Suprapubic skin (tissue), 4 donors: ENCODE measurements at places on chromosomes 2 and 18.

DNA sequence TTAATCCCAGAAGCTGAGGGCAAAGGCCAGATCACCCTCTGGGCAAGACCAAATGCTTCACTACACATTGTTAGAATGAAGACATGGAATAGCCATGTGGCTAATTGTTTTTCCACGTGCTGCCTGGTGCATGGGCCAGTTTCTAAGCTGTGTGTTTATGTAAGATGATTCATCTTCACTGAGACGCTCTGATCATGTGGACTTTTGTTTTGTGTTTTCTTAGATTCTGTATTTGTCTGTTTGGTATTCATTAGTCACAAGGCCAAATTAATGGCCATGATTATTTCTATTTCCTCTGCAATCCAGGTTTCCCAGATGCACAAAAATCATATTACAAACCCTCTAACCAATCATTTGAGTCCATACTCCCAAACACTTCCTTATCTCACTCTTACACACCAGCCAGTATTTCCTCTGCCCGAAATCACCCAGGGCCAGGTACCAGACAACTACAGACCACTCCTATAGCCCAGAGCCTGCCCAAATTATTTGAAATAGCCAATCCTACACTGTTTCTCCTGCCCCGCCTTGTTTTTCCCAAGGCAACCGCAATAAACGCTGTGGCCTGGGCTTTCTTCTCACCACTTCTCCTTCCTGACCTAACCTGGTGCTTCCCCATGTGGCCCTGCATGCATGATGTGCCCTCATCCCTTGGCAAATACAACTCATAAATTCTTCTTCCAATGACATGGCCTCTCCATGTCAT is 94.2 kb upstream of the SP3 start:
- DNase-seq: no peak

DNA sequence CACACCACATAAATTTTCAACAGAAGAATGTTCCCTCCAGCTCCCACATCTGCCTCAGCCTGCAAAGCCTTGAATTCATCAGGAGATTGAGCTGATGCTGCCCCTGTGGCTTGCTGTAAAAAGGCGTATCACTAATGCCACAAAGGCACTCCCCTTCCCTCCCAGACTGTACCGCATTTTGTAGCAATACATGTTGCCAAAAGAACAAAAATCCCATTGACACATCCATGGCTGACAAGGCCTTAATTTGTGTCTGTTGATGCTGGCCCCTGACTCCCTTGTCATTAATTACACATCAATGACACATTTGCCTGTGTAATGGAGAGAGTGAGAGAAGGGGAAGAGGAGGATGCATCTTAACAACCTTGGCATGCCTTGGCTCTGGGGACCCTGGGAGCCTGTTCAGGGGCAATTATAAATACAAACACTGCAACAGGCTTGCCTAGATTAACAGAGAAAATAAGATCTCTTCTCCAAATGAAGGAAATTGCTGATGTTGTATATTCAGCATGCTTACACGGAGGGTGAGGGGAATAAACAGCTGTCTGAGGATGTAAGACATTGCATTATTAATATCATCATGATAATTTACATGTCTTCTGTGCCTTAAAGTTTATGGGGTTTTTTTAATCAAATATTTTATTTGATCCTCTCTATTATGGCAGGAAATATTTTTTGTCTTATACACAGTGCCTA is 264.0 kb downstream of the SUCLG1 start:
- no peak for DNase-seq

GRCh38 chr2:127054604-127054930 is 52.4 kb downstream of the BIN1 start:
- DNase-seq: no peak

DNA sequence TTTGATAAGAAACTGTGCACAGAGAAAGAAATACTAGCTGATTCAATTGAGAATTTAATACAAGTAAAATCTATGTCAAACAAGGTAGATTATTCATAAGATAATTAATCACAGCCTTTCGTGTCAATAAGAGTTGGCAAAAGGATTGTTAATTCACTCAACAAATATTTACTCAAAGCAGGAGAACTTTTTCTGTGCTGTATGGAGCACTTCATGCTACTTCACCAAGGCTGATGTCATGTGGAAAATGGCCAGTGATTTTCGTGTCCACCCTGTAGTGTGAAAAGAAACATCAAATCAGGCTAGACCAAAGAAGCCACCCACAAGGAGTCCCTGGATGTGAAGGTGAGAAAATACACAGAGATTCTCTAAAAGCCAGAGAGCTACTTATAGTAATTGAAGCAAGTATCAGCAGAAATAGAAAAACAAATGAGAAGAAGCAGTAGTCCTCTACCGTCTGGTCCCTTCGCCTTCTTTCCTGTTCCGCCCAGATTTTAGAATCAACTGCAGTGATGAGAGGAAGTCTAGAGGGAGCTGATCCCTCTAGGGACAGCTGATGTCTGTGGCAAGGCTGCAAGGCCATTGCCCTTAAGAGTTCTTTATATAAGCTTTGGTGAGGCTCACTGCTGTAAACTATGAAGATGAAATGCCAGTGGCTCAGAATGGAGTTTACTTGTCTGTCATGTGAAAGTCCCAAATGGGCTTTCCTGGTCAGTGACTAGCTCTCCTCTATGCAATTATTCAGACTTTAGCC is 201.3 kb upstream of the APCDD1 start:
- no peak for DNase-seq

DNA sequence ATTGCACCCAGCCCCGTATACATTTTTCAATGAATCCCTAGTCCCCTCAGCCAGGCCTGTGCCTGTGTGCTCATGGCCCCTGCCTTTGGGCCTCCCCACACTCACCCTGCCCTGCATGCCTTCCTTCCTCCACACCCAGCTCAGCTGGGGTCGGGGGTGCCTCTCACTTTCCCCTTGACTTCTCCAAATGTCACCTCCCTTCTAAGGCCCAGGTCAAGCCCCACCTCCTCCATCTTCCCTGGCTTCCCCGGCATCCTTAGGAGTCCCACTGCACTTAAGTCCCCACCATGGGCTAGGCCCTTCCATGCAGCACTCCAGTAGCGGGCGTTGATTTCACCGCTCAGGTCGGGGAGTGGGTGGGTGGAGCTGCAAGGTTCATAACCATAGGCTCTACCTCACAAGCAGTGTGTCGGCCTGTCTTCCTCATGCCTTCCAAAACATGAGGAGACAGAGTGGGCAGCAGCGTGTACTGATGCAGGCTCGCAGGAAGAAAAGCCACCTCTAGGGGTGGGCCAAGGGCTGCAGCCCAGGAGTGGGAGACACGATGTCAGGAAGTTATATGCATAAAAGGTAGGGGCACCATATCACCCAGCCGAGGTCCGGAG is 47.7 kb downstream of the DNMT3A start:
- peak; percentile 53 for DNase-seq

DNA sequence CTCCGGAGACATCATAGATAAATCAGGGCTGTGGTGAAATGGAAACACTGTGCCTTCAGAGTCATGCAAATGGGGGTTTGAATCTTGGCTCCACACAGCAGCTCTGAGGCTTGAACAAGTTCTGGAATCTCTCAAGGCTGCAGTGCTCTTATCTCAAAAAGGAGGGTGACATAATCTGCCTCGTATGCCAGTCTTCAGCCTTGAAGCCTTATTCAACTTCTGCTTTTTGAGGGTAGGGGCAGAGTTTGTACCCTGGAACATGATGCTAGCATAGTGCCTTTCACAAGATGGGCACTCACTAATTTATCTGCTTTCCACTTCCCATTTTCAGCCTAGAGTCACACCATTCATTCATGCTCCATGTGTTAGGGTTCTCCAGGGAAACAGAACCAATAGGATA is 42.3 kb downstream of the GATA6 start:
- DNase-seq: no peak

DNA sequence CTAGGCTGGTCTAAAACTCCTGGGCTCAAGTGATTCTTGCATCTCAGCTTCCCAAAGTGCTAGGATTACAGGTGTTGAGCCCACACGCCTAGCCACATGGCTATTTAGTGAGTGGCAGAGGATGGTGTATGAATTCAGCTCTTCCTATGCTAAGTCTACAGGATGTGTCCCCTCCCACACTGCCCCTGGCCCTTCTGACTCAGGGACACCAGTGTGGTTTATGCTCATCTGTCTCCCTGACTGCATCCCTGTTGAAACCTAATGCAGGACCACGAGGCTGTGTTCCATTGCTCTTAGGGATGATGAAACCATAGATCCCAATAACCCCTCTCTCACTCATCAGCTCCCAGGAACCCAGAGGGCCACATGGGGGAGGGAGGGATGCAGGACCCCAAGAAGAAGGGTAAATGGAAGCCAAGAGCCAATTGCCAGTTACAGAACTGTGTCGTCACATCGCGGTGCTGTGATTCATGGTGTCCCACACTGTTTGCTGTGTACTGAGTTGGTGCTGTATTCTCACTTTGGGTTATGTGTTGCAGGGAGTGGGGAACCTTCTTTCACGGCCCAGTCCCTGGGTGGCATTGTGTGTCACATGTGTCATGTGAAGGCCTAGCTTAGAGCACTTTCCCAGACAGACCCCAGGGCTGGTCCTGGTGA is 102.9 kb upstream of the HAAO start:
- DNase-seq: no peak

DNA sequence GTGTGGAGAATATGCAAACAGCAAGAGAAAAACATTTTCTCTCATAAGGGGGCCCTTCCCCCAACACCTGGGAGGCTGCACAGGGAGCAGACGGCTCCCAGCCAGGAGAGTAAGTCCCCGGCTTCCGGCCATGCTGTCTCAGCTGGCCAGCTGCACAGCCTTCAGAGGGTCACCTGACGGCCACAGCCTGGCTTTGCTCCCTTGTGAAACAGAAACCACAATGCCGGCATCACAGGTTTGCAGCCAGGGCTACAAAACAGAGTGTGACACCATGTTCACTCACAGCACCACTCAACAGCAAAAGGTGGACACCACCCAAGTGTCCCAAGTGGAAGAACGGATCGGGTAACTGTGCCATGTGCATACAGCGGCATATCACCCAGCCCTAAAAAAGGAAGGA is 86.9 kb upstream of the GPC1 start:
- DNase-seq: no peak

DNA sequence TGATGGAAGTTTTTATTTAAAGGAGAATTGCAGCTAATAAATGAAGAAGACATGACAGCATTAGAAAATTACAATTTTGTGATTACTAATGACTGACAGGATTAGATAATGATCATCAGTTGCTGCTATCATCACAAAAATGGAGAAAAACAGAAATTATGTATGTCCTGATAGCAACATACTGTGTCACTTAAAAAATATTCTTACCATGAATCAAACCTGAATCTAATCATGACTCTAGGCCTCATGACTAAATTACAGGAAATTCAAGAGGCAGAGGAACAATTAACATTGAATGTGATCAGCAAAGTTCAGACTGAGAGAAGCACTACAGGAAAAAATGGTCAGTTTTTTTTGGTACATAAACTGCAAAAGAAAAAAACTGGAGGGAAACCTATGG is 147.8 kb downstream of the PMAIP1 start:
- no peak for DNase-seq

- DNase-seq: no peak
Observed at GRCh38 chr2:30655660-30656059, 151.6 kb downstream of the CAPN13 start.

GRCh38 chr2:31580321-31581117 is at the start of gene SRD5A2:
Gene SRD5A2, minus strand, starts transcription at chr2:31580938. Its CDS starts 38 bp downstream, at chr2:31580900.
- DNase-seq: no peak

- no peak for DNase-seq
Observed at GRCh38 chr2:118697781-118698180, 149.7 kb downstream of the EN1 start.

- DNase-seq: no peak
Observed at GRCh38 chr18:51123046-51123395, 74.5 kb downstream of the MEX3C start.

DNA sequence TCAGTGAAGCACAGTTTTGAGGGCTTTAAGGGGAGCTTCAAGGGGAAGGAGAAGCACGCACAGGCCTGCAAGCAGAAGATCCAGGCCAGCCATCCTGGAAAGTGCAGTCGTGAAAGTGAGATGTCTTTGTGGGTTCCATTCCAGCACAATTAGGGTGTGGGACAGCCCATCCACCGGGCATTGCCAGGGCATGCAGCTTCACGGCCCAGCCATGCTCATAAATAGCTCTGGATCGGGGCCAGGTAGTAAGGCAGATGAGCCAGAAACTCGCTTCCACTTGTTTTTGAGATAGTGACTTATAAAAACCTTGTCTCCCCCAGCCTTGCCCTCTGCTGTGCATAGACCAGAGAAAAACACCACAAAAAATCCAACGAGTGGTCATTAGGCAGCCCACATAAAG is 21.0 kb downstream of the KDSR start:
- DNase-seq: no peak

- no peak for DNase-seq
Observed at GRCh38 chr18:80197528-80197927, 49.8 kb downstream of the PARD6G start.

- DNase-seq: no peak
Observed at GRCh38 chr2:5926871-5927512, 234.8 kb downstream of the SOX11 start.

DNA sequence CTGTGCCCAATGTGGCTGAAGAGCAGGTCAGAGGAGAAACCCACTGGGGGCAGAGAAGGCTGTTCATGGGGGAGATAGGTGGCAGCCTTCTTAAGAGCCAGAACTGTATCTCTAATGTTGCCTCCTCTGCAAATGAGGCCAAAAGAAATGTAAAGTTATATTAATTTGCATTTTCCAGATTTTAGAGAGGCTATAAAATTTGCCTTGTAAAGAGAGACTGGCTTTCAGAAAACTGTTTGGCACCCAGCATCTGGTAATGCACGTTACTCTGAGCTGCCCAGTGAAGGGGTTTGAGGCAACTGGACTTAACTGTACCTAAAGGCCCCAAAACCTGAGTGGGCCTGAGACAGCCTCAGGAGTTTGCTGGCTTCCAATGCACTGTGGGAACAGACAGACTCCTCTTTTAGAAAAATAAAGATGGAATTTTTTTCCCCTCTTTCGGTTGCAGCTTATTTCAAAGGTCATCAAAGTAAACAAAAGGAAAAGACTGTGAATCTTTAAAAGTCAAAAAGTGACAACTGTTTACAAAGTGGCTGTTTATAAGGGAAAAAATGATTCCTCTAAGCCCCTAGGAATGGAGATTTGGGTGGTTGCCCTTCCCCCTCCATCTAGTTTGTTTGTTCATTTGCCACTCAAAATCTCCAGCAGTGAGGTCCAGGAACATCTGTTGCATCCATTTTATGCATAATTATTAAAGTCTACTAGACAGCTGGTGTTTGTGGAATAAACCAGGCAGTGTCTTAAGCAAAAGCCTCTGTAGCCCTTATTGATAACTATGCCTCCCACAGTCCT is 132.2 kb upstream of the ZFP36L2 start:
- no peak for DNase-seq

GRCh38 chr18:48410095-48410920 is 1.1 kb upstream of the ZBTB7C start:
- DNase-seq: peak; percentile 93
